NCI-H2081 treated with DMSO at 0.1 percent for 48 hours (cell line): ENCODE measurements at places on chromosomes 5 and 9.

DNA sequence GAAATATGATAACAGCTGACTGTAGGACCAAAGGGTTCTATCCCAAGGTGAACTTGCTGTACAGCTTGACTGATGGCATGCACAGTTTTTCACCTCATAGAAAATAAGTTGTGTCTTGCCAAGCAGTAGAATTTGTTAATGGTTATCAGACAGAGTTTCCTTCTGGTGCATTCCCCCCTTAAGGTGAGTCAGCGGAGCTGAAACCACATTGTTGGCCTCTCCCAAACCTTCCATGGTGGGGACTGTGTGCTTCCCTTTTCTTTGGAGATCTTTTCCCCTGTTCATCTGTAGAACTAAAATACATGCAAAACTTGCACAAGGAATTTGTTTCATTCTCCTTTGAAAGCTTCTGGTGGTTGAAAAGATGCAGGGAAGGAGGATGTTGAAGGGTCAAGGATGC lies 179.8 kb downstream of the FGF1 start:
- DNase-seq = no peak

DNA sequence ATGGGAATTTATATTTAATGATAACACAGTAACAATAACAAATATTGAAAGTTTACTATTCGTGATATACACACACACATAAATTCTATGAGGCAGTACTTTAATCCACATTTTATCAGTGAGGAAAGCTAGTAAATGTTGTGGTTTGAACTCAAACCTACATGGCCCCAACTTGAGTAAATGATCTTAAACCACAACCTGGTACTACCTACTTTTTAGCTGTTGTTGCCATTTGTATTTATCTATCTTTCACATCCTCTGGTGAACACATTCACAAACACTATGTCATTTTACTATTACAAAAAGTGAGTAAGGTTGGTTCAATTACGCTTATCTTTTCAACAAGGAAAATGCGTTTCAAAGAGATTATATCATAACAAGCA lies 186.1 kb downstream of the SMC2 start:
- no peak for DNase-seq

GRCh38 chr5:82735160-82735789 lies 341.9 kb downstream of the TMEM167A start:
- DNase-seq = no peak

GRCh38 chr5:156181656-156182055 lies 145.3 kb upstream of the SGCD start:
- no peak for DNase-seq

- DNase-seq = no peak
These were observed 255.5 kb downstream of the TRIM32 start for GRCh38 chr9:116942593-116943061.

- no peak for DNase-seq
These were observed 10.7 kb downstream of the IFNA5 start for GRCh38 chr9:21294364-21294774.

DNA sequence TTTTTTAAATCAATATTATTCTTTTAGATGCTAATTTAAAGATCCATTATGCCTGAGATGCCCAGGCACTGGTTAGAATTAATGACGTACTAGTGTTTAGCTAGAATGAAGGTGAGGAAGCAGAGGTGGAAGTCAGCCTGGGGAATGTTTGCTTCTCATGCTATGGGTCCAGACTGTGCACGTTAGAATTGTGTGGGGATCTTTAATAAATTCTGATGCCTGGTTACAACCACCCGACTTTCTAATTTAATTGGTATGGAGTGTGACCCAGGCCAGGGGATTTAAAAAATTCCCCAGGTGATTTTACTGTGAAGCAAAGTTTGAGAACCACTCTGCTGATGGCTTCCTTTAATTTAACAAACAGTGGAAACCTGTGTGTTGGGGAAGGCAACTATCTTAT lies 111.1 kb downstream of the DOCK2 start:
- DNase-seq = no peak

DNA sequence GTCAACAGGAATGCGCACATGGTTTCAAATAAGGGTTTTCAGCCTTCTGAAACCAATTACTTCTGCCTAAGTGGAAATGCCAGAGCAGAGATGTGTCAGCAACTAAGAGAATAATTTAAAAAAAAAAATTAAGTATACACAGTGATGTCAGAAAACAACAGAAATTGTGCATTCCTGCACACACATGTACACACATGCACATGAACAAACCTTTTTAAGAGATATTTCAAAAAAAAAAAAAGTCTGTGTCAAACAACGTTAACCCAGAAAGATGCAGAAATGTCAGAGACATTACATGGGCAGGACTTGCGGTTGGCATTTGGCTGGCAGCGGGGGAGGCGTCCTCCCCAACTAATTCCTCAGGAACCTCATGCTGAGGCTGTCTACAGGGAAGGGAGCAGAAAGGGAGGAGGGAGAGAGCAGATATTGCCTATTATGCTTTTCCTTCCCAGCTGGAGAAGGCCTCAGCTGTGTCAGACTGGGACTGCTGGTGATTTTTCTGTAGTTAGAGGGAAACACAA lies 536.9 kb upstream of the WWC1 start:
- no peak for DNase-seq

GRCh38 chr5:170747851-170748250 lies 35.7 kb upstream of the GABRP start:
- DNase-seq = no peak
